Bone marrow (tissue), 2 donors: ENCODE measurements at places on chromosomes 13 and 19.

DNA sequence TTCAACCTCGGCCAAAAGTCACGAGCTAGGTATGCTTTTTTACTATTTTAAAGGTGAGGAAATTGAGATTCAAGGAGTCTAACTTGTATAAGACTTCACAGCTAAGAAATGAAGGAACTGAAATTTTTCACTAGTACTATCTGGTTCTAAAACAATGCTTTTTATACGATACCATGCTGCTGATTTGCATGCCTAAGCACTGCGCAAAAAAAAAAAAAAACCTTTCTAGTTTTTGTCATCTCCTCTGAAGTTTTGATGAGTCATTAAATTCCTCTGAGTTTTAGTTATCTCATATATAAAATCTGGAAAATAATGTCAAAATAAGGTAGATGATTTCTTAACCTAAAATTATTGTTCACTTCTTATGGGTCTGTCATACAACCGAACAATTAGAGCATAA is 28.0 kb upstream of the UFM1 start:
- DNase-seq, result no peak

GRCh38 chr13:84137292-84137691 is 255.0 kb upstream of the SLITRK1 start:
- peak; percentile 86 for DNase-seq

DNA sequence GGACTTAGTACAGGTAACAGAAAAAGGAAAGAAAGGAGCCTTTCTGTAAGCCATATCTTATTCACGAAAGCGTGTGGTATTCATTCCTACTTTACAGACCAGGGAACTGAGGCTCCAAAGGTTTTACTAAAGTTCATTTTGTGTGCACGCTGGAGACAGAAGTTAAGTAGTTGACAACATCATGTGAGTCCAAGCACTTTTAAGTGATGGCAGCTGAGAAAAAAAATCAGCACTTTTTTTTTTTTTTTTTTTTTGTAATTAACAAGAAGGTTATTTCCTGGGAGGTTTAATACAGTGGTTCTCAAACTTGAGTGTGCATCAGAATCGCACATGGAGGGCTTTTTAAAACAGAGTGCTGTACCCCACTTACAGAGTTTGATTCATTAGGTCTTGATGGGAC is 2.0 kb downstream of the DNAJC3 start:
- no peak for DNase-seq

GRCh38 chr19:2416321-2417097 is 10.9 kb downstream of the TIMM13 start:
- DNase-seq, result no peak

DNA sequence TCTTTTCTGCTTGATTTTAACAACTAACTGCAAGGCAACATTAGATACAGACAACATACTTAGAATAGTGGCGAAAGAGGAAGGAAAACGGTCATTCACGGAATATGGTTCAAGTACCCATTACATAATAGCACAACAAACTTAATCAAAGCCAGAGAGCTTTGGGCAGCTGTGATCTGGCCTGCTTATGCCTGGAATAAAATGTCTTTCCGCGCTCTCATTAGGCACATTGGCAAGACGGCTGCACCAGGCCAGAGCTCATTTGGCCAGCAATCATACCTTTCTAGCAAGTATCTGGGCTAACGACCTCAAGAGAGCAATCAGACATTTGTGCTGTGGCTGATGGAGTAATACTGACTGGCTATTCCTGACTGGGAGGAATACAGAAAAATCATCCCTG is 112.8 kb downstream of the NALCN start:
- no peak for DNase-seq

- DNase-seq, result no peak
Observed at GRCh38 chr13:74153316-74153715, 19.1 kb upstream of the KLF12 start.
